ENCODE measurements at places on chromosomes 16 and 17.

DNA sequence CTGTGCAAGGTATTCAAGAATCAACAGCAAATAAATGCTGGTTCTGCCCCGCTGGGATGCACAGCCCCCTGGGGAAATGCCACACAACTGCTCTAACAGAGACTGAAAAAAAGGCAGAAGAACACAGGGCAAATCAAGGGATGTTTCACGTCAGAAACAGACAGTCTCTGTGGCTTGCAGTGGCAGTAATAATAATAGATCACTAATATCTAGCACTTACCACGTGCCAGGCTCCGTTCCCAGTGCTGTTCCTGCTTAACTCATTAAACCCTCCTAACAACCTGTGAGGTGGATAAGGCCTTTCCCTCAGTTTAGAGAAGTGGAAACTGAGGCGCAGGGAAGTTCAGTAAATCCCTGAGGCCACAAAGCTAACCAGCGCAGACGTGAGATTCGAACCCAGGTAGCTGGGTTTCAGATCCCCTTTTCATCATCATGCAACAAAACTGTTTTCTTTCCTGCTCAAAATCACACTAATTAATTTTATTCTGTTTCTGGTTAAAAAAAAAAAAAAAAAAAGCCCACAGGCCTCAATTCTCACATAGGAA lies 36.7 kb downstream of the ARHGAP17 start:
- DNase-seq, result no peak

- DNase-seq, result peak; percentile 39
Measured at GRCh38 chr16:53666786-53667415, 36.8 kb downstream of the RPGRIP1L start.

- DNase-seq, result no peak
Measured at GRCh38 chr17:50957600-50958575, 91.7 kb upstream of the TOB1 start.

GRCh38 chr17:10349403-10349802 lies 23.4 kb downstream of the MYH13 start:
- no peak for DNase-seq

- no peak for DNase-seq
Measured at GRCh38 chr17:80481284-80482057, 5.1 kb upstream of the NPTX1 start.

DNA sequence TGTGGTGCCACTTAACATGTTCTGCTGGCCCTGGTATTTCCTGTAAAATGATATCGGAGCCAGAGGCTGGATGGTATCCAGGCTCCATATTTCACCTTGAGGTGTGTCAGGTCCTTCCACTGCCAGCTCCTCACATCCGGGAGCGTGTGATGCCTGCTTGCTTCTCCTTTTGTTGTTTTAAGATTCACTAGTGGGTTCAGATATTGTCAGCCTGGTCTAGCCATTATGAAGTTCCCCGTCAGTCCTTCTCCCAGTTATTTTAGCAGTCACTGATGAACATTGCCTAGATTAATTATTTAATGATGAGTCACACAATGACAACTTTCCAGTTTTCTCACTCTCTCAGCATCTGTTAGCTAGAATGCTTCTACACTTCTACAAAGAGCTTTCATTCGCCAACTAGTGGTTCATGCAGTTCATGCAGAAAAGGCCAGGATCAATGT lies 11.3 kb downstream of the DNAAF1 start:
- no peak for DNase-seq

DNA sequence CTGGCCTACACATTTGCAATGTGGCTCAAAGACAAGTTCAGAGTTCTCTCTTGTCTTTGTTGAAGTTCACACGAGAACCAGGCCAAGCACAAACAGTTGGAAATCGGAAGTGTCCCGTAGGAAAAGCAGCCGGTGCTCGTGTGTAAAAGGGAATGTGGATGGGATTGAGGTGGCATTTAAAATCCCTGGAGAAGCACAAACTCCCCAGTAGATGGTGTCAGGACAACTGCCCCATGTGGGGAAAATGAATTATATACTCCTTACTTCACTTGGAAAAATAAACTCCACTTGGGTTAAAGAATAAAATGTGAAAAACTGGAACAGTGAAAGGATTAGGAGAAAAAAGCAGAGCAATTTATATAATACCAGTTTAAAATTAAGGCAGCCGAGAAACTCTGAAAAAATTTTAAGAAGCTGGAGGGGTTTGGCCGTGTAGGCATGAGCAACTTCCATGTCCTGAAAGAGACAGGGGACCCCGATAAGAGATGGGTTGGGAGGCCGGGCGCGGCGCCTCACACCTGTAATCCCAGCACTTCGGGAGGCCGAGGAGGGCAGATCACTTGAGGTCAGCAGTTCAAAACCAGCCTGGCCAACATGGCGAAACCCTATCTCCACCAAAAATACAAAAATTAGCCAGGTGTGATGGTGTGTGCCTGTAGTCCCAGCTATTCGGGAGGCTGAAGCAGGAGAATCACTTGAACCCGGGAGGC lies 28.1 kb downstream of the CBFA2T3 start:
- no peak for DNase-seq

- DNase-seq, result peak; percentile 68
Measured at GRCh38 chr16:87169509-87169995, 147.6 kb downstream of the C16orf95 start.

GRCh38 chr16:3690980-3691720 lies 26.2 kb downstream of the TRAP1 start:
- no peak for DNase-seq

GRCh38 chr16:84144859-84145639 lies at the start of the genes DNAAF1 and HSDL1:
Gene DNAAF1 (plus strand): TSS chr16:84145308. CDS start chr16:84145441, 133 bp downstream.
Gene HSDL1 (minus strand): TSS chr16:84145177. CDS start chr16:84131321, 13,856 bp downstream.
- peak; percentile 97 for DNase-seq

GRCh38 chr17:17351901-17352781 lies 49.0 kb downstream of the NT5M start:
- peak; percentile 75 for DNase-seq

- DNase-seq, result no peak
Measured at GRCh38 chr17:71496552-71496951, 624.3 kb upstream of the SOX9 start.

- DNase-seq, result no peak
Measured at GRCh38 chr17:50605429-50605828, 29.3 kb upstream of the ABCC3 start.

GRCh38 chr17:41118721-41119120 lies 548 bp upstream of the KRTAP4-11 start:
- DNase-seq, result no peak

DNA sequence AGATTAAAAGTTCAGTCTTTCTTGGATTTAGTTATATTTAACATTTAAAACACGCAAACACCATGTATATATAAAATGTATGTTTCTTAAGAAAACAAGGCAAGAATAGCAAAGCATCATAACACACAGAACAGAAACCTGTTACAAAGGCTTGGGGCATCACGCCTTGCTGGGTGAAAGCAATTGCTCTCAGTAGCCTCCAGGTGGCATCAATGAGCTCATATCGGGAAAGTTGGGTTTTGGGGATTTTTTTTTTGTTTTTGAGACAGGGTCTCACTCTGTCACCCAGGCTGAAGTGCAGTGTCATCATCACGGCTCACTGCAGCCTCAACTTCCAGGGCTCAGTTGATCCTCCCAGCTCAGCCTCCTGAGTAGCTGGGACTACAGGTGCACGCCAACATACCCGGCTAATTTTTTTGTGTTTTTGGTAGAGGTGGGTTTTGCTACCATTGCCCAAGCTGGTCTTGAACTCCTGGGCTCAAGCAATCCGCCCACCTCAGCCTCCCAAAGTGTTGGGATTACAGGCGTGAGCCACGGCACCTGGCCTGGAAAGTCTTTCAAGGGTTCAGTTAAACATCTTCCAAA lies 56.9 kb downstream of the CYB5D2 start:
- peak; percentile 76 for DNase-seq

Measured in eye (tissue), 1 donor.